ENCODE measurements at places on chromosomes 6 and 20.

- no peak for DNase-seq
Measured at GRCh38 chr6:118940770-118941169, 5.8 kb upstream of the MCM9 start.

DNA sequence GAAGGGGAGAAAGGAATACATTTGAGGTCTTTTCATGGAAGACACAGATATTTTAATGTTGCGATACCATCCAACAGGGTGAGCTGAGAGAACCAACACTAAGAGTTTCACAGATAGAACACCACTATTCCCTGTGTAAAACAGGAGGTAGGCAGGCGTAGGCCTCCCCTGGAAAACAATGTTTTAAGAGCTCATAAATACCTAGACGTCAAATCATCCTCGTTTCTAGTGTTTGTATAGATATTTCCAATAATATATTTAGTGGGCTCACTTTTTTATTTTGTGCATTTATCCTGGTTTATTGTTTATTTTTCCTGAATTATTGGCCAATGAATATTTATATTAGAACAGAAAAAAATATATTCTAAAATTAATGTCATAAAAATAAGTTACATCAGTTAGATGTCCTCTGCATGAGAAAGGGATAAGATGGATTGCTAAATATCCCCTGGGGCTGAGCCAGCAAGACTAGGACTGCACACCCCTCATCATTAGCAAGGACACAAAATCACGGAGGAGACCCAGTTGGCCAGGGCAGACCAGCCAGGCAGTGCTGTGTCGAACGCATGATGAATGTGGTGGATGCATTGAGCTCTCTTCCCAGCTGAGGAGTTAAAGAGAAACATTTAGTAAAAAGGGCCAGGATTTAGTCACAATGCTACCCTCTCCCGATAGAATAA, 380.5 kb downstream of the C6orf118 start:
- DNase-seq: no peak

DNA sequence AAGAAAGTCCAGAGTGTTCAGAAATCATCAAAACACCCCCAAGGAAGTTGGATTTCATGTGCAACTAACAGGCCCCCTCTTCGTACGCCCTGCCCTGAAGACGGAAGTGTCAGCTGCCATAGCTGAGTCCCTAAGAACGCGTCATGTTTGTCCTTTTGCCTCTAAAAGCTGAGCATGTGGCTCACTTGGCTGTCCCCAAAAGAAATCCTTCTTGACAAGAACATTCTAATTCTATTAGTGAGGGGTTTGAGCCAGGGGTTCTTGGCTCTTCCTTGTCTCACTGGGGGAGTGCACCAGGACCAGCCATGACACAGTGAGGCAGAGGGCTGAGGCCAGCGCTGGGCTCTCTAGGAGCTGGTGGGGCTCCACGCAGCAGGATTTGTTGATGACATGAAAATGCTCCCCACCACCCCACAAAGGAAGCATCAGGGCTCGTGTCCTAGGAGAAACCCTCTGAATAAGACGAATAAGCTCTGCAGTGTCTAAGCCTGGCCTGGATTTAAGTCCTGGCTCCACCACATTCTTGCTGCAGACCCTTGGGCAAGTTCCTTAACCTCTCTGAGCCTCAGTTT, 20.0 kb upstream of the SPO11 start:
- DNase-seq: no peak

DNA sequence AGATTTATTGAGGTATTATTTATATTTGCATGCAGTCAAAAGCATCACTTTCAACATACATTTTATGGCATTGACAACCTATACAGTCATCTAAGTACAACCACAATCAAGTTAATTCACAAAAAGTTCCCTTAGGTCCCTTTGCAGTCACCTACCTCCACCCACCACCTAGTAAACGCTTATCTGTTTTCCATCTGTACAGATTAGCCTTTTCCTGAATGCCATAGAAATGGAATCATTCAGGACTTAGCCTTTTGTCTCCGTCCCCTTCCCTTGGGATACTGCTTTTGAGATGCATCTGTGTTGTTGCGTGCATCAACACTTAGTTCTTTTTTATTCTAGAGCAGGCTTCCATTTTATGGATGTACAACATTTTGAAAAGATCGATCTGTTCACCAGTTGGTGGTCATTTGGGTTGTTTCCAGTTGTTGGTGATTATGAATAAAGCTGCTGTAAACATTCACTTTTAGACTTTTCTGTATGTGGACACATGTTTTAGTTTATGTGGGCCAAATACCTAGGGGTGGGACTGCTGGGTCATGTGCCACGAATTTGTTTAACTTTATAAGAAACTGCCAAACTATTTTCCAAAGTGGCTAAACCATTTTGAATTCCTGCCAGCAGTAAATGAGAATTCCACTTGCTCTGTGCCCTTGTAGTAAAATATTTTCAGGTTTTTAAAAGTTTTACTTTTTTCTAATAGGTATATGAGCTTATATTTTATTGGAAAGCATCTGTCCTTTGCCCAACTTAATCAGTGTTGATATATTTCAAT, 17.6 kb upstream of the IFNGR1 start:
- no peak for DNase-seq

DNA sequence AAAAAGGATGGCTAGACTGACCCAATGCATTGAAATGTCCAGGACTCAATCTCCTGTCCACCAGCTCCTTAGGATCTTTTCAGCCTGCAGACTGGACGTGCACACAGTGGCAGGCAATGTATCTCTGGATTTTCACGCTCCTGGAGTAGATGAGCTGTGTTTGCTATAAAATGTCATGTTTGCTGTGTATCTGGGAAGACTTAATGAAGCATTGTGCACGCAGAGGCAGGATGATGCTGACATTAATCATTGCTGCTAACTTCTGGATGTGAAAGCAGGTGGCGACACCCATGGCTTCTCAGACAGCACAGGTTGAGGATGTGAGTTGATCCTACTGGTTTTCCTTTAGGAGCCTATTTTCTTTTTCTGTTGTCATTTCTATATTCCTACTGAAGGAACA, 133.1 kb upstream of the PCSK2 start:
- DNase-seq: no peak

DNA sequence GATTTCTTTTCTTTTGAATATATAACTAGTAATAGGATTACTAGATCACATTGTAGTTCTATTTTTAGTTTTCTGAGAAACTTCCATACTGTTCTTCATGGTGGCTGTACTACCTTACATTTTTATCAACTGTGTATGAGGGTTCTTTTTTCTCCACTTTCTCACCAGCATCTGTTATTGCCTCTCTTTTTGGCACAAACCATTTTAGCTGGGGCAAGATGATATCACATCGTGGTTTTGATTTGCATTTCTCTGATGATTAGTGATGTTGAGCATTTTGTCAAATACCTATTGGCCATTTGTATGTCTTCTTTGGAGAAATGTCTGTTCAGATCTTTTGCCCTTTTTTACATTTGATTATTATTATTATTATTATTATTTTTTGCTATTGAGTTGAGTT, 86.1 kb upstream of the TCF21 start:
- DNase-seq: no peak

DNA sequence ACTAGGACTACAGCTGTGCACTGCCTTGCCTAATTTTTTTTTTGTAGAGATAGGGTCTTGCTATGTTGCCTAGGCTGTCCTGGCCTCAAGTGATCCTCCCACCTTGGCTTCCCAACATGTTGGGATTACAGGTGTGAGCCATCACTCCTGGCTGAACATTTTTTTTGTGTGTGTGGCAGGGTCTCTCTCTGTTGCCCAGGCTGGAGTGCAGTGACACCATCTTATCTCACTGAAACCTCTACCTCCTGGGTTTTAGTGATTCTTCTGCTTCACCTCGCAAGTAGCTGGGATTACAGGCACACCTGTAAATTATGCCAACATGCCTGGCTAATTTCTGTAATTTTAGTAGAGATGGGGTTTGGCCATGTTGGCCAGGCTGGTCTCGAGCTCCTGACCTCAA, 25.3 kb downstream of the PANK2 start:
- DNase-seq: no peak

- DNase-seq: peak; percentile 83
Measured at GRCh38 chr6:44456070-44456965, 68.8 kb downstream of the CDC5L start.

- DNase-seq: no peak
Measured at GRCh38 chr6:98056955-98057354, 773.9 kb upstream of the MMS22L start.

- no peak for DNase-seq
Measured at GRCh38 chr6:2756241-2756640, 5.5 kb upstream of the MYLK4 start.

GRCh38 chr6:165229216-165229615, 80.2 kb downstream of the C6orf118 start:
- no peak for DNase-seq

DNA sequence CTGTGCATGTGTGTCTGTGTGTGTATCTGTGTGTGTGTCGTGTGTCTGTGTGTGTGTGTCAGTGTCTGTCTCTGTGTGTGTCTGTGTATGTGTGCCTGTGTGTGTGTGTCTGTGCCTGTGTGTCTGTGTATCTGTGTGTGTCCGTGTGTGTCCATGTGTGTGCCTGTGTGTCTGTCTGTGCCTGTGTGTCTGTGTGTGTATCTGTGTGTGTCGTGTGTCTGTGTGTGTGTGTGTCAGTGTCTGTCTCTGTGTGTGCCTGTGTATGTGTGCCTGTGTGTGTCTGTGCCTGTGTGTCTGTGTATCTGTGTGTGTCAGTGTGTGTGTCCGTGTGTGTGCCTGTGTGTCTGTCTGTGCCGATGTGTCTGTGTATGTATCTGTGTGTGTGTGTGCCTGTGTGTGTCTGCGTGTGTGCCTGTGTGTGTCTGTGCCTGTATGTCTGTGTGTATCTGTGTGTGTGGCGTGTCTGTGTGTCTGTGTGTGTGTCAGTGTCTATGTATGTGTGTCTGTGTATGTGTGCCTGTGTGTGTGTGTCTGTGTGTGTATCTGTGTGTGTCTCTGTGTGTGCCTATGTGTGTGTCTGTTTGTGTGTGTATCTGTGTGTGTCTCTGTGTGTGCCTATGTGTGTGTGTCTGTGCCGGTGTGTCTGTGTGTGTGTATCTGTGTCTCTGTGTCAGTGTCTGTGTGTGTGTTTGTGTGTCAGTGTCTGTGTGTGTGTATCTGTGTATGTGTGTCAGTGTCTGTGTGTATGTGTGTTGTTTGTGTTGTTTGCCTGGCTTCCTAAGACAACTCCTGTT, 11.6 kb downstream of the SNPH start:
- no peak for DNase-seq

DNA sequence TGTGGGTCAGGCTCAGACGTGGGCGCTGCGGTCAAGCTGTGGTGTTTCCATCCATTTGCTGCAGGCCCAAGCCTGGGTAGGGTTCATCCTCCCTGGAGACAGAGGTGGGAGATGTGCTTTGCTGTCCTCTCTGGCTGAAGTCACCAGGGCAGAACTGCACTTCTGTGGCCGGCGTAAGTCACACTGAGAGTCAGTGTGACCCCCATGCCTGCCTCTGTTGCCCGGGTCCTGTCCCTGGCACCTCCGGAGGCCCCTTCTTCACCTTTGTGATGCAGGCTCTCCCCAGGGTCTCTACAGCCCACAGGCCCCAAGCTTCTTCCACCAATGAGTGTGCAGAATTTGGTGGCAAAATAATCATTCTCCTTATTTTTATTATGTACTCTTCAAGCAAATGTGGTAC, 53.8 kb upstream of the DACT2 start:
- no peak for DNase-seq

DNA sequence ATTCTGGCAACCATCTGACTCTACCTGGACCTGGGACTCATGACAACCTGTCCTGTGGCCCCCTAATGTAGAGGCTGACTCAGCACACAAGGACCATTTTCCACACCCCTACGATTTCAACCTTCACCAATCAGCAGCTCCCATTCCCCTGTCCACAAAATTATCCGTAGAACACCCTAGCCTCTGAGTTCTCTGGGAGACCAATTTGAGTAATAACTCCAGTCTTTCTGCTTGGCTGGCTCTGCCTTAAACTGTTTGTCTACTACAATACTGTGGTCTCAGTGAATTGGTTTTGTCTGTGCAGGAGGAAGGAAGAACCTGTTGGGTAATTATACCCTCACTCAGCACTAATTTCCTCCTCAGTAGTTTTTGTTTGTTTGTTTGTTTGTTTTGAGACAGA, 99.3 kb upstream of the MRPS10 start:
- no peak for DNase-seq

GRCh38 chr6:118223316-118223715, 316.3 kb downstream of the SLC35F1 start:
- no peak for DNase-seq

GRCh38 chr20:51893723-51894122, 91.4 kb upstream of the SALL4 start:
- DNase-seq: no peak

- no peak for DNase-seq
Measured at GRCh38 chr20:56606174-56606945, 22.7 kb upstream of the TFAP2C start.

- DNase-seq: no peak
Measured at GRCh38 chr6:38057994-38058393, 238.5 kb downstream of the ZFAND3 start.

- DNase-seq: no peak
Measured at GRCh38 chr6:108564178-108564577, 3.5 kb downstream of the FOXO3 start.

DNA sequence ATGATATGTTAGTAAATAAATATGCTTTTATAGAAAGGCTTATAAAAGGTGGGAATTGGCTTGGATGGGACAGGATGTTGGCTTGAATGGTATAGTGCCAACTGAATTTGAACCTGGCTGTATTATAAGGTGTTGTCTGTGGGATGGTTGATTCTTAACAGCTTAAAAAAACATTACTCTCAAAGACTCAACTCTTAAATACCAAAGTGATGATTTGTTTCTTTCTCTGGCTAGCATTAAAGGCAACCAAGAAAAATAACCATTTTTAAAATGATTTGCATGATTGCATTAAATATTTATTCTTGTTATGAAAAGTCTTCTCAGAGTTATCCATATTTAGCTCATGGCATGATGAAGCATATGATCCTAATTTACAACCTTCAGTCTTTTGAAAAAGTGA, 216.2 kb downstream of the RIMS1 start:
- DNase-seq: no peak

- DNase-seq: no peak
Measured at GRCh38 chr20:50133041-50133440, 20.1 kb upstream of the UBE2V1 start.

GRCh38 chr6:105902401-105903031, 183.6 kb upstream of the PRDM1 start:
- DNase-seq: no peak

- DNase-seq: no peak
Measured at GRCh38 chr20:45085867-45086266, 15.1 kb downstream of the KCNS1 start.

Measured in hematopoietic multipotent progenitor cell treated with erythropoietin and hydrocortisone succinate and interleukin-3 and kit ligand, for 6 days (in vitro differentiated cells).